Stimulated activated CD4-positive, alpha-beta T cell treated with anti-CD3 and anti-CD28 coated beads, Interleukin-1b, Interleukin-23, amount 100 ng/mL, for 4 hours (primary cell): ENCODE measurements at places on chromosomes 1 and 21.

DNA sequence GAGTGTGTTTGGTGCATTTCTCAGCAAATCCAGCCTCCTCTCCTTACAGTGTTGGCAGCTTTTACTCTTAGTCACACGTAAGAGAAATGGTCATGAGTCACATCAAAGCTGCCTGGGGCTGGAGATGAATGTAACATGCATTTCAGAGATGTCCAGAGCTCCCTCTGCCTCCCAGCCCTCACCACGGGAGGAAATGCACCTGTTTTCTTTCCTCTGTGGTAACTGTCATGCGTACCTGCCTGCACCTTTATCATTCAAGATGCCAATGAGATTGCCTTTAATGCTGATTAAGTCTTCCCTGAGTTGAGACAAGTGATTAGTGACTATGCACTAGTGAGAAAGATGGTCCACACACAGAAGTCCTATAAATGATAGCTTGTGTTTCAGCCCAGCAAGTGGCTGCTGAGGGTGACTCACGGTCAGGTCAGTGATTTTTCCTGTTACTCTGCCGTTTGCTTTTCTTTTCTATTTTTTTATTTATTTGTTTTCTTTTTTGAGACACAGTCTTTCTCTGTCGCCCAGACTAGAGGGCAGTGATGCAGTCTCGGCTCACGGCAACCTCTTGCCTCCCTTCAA is 277.3 kb upstream of the FMN2 start:
- no peak for DNase-seq

GRCh38 chr1:58249737-58250586 is 296.6 kb downstream of the OMA1 start:
- DNase-seq = no peak

DNA sequence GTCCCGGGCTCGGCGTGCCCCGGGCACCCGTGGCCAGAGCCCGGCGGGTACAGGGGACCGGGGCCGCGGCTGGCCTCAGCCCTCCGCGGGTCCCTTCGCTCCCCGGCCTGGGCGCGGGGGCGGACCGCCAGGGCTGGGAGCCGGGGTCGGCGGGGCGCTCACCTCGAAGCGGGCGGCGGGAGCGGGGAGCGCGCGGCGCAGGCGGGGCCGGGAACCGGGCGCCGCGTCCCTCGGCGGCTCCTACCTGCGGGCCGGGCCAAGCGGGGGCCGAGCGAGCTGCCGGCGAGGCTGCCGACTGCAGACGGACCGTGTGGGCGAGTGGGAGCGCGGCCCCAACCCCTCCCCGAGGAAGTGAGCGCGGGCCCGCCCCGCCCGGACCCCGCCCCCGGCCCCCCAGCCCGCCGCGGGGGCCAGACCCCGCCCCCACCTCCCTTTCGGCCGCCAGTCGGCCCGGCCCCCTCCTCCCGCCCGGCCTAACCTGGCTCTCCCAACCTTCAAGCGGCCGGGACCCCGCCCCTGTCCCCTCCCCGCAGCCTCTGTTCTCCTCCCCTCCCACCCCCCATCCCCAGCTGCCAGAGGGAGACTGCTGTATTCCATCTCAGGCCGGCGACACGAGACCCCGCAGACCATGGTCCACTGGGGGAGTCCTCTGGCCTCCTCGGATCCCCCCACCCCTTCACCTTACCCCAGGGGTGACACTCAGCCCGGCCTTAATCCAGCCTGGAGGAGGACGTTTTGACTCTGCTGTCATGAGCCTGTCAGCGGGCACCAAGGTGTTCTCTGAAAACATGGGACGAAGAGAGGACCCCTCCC is at the start of gene FHL3:
TSS of gene FHL3 (minus strand) at position 320 of the 813 bp plus-strand sequence. CDS start 6,102 bp downstream, outside the sequence.
- DNase-seq = no peak

- DNase-seq = no peak
Observed at GRCh38 chr1:182262425-182262824, 129.2 kb downstream of the GLUL start.

GRCh38 chr21:44556879-44557278 is 1.7 kb downstream of the KRTAP10-3 start:
- DNase-seq = no peak

DNA sequence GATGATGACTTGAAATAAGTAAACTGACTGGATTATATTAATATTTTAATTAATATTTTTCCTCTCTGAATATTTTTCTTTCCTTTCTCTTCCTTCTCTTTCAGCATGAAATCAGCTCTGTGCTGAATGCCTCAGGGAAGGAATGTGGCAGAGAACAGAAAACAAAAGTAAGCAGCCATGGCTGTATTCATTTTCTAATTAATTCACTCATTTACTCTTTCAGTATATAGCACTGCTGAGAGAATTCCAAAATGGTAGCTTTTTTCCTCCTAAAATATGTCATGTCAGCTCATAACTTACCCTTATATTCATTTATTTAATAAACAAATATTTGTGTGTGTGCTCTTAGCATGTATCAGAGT is 522.5 kb downstream of the PTPRC start:
- no peak for DNase-seq

GRCh38 chr21:45575993-45576837 is 34.0 kb upstream of the SLC19A1 start:
- DNase-seq = no peak

DNA sequence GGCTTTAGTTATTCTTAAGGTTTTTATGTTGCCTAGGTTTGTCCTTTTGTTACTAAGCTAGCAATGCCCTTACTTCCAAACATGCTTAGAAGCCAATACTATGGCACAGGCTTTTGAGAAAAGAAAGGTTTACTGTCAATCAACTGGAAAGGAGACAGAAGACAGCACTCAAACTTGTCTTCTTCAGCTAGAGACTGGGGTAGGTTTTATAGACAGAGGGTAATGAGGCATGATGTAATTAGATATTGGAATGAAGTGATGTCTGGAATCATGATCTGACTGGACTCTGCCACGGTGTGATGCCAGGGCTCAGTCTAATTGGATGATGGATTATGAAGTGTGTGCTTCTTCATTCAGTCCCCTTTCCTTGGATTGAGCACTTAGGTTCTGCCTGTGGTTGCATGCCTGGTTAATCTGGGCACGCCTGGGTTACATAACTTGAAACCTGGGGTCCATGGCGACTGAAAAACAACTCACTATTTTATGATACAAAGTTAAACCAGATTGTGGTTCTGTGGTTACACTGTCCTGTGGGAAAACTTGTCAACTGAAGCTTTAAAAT is 625.8 kb downstream of the BRINP3 start:
- no peak for DNase-seq
